Activated naive CD8-positive, alpha-beta T cell treated with anti-CD3 and anti-CD28 coated beads, Interleukin-2, amount 10 ng/mL, durations not matched to agents 7 days and 5 days (primary cell): ENCODE measurements at places on chromosomes 2 and 18. TPM values are rescaled to one million over a fixed set of nuclear protein-coding genes. Genes with fewer than 3 reads are reported as not detected.

Gene MROH2A
- not detected for total RNA-seq

Gene UGT1A7
- not detected for total RNA-seq

Gene DTNB
- 38.3 TPM for total RNA-seq

Gene CRYGC
- total RNA-seq: not detected
